ENCODE measurements at places on chromosomes 11 and 22. TPM values are rescaled to one million over a fixed set of nuclear protein-coding genes. Genes with fewer than 3 reads are reported as not detected.

GRCh38 chr22:49540084-49540912 lies 287.4 kb downstream of the BRD1 start:
- no peak for DNase-seq

Gene OR6T1
- not detected for total RNA-seq

GRCh38 chr22:26362471-26362870 lies 66.6 kb upstream of the ASPHD2 start:
- DNase-seq, result no peak

Gene RAB3IL1
- 19.6 TPM for total RNA-seq

Gene JHY
- total RNA-seq, result 1.1 TPM

Gene MDK
- total RNA-seq, result 81.8 TPM

Gene APOBEC3H
- not detected for total RNA-seq

Gene KBTBD3
- 11.3 TPM for total RNA-seq

Gene SDHAF2
- 23.7 TPM for total RNA-seq

Gene TSSK2
- total RNA-seq, result not detected

Gene CRYBA4
- total RNA-seq, result not detected

GRCh38 chr11:34366522-34366921 lies 8.7 kb upstream of the ABTB2 start:
- DNase-seq, result no peak

- DNase-seq, result peak; percentile 50
Observed at GRCh38 chr11:60785806-60786361, 751 bp downstream of the MS4A10 start.

DNA sequence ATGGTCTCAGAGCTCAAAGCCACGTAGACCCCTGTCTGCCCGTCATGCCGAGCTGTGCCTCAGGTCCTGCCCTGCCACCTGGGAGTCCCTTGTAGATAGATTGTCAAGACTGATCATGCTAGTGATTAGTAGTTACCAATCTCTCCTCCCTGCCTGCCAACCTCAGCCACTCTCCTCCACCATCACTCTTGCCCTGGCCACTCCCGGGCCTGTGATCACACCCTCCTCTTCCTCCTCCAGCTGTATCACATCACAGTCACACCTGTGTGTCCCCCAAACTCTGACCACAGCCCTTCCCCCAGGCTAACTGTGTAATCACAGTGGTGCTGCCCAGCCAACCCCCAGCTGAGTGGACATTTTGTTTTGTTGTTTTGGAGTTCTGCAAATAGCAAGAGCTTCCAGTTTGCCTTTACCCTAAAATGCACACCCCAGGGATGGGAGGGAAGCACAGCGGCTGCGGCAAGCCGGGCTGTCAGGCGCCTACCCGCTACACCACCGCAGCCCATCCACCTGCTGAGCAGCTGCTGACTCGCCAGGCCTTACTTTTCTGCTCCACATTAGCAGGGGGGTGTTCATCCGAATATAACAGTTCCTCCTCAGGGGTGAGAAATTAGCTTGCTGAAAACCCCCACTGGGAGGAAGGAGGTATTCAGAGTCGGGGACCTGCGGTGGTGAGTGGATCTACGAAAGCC lies 45.8 kb downstream of the LRFN4 start:
- no peak for DNase-seq

DNA sequence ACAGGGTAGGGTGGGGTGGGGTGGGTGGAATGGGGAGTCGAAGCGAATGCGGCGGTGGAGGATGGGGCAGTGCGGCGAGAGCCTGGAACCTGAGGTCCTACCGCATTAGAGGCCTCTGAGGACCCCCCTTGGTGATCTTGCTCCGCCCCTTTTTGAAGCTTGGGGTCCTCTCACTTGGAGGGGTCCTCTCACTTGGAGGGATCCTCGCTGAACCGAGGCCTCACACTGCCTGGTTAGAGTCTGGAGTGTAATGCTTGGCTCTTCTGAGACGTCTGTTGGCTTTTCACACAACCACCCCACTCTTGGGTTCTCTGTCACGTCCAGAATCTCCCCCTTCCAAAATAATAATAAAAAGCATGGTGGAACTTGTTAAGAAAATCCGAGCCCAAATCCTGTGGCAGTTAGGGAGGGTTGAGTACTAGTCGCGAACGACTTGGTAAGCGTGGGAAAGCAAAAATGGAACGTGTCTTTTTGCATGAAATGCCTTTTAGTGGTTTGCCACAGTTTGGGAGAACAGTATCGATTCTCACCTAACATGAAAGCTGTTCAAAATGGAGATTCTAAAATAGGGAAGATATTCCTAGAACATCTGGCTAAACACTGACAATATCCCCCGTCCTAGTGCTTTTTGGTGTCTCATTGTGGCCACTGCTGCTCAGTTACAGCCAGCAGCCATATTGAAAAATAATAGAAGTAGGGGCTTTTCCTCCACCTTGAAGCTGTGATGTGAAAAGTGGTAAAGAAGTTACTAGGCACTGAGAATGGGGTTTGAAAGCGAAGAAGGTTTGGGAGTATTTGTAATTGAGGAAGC lies 822 bp downstream of the RBX1 start:
- peak; percentile 24 for DNase-seq

Gene GRM5
- 0.21 TPM for total RNA-seq

DNA sequence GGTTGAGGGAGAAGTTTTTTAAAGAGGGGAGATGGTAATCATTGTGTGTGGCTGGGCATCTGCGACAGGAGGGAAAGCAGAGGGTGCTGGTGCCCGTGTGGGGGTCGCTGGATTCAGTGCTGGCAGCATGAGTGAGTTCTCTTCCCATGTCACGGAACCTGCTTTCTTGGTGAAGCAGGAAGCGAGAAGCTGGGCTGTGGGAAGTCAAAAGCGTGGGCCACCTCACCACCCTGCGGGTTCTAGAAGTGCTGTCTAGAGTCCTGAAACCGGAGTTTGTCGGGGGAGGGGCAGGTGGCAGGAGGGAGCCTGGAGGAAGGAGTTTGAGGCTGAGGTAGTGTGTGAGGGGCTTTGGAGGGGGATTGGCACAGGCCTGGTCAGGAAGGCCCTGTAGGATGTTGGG lies 14.2 kb downstream of the SART1 start:
- DNase-seq, result no peak

DNA sequence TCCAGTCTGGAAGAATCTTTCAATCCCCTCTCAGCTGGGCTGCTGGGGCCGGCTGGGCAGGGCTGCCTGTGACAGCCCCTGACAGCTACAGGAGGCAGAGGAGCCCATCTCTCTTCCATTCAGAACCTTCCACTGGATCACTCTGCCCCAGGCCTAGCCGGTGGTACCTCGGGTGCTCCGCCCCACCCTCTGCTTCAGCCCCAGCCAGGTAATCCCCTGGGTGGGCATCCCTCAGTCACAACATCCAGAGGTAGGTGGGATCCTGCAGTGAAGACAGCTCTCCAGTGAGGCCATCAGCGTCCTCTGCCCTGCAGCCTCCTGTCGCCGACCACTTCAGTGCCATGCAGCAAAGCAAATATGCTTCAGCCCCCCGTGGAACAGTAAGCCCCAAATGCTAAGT lies 223.7 kb downstream of the DSCAML1 start:
- no peak for DNase-seq

DNA sequence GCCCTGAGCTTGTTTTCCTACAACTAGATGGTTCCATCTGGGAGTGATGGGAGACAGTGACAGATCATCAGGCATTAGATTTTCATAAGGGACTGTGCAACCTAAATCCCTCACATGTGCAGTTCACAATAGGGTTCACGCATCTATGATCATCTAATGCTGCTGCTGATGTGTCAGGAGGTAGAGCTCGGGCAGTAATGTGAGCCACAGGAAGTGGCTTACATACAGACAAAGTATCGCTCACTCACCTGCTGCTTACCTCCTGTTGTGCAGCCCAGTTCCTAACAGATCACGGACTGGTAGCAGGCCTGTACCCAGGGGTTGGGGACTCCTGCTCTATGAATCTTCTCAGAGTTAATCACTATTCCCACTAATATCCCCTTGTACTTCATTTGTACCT lies 12.4 kb downstream of the AAMDC start:
- DNase-seq, result no peak

DNA sequence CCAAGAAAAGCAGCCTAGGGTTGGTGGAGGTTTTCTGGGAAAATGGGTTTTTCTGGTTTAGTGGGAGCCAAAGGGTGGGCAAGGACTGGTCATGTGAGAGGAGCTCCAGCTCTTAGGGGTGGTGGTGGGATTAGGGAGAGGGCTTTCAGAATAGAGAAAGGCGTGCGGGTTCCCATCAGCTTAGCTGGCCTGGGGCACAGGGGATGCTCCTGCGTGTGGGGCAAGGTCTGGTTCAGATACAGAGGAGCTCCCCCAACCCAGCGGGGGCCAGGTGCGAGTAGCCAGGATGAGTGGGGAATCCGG lies 644 bp downstream of the TMEM134 start:
- DNase-seq, result no peak

Gene LAYN
- total RNA-seq, result 21.1 TPM

Measured in tongue (tissue), 3 donors.